Amygdala (tissue), 56 donors: ENCODE measurements at places on chromosomes 1 and 21.

- no peak for DNase-seq
Observed at GRCh38 chr1:217861658-217862057, 230.5 kb downstream of the SPATA17 start.

- DNase-seq: no peak
Observed at GRCh38 chr1:215878843-215879242, 311.7 kb downstream of the KCTD3 start.

DNA sequence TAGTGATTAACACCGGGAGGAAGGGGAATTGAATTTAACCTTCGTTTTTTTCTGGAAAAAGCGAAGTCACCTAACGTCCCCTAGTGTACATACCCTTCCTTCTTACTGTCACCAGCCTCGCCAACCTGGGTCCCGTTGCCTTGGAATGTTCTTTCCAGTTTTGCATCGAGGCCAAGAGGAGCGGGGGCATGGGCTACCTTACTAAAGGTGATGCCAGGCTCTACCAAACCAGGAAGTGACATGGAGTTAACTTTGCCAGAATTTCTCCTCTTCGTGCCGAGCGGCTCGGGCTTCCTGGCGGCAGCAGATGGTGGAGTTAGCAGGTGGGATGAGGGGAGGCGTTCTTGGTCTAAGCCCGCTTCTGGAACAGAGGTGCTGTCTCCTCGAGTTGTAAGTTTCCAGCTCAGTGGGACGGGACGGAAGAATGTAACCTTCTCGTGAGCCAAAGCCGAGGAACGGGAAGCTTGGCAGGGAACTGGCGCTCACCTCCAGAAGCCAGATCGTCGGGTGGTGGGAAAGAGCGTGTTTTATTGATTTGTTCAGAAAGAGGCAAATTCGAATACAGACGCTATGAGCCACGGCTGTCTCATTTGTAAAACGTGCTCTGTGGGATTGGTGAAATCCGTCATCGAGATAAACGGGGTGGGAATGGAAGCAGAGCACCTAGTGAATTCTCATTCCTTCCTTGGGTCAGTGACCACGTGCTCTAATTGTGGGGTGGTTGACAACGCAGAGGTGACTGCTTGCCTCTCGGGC is 486 bp downstream of the NIPAL3 start:
- no peak for DNase-seq

DNA sequence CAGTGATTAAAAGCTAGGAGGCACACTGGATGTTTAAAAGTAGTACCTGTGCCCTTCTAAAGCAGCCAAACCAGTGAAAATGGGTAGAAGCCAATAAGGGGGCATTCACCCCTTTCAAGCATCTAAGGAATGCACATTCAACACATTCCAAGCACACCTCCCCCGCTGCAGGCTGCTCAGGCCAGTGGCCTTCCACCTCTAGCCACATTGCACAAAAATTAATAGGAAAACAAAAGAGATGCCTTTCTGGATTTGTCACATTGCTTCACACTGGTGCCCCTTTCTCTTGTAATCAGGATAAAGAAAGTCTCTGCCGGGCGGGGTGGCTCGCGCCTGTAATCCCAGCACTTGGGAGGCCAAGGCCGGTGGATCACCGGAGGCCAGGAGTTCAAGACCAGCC is 834.0 kb downstream of the USP25 start:
- no peak for DNase-seq

DNA sequence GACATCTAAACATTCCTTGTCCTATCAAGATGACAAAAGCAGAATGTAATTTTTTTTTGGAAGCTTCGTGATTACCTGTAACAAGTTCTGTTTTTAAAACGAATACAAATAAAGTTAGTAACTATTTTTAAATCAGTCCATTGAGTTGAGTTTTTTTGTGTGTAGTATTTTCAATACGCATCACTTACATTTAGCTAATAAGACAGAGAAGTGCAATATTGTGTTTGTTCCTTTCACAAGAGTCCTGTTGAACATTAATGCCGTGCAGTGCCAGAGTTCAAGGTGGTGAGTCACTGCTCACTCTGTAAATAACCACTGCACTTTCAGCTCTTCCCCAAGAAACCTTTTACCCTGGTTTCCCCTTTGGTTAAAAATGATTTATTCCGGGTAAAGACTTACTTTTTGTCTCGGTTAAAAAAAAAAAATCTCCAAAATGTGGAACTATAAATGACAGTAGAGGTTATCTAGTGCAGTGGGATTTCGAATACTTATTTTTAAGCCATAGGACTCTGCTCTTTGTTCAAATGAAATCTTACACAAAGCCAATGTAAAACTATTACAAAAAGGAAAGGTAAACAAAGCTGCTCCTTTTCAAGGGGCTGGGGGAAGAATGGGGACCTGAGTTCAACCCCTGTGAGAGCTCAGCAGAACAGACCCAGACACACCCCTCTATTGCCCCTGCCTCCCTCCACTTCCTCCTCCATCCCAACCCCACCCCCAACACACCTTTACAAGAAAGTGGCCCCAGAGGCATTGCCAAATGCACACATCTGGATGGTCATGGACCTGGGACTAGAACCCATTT is 14.8 kb upstream of the NCMAP start:
- no peak for DNase-seq

DNA sequence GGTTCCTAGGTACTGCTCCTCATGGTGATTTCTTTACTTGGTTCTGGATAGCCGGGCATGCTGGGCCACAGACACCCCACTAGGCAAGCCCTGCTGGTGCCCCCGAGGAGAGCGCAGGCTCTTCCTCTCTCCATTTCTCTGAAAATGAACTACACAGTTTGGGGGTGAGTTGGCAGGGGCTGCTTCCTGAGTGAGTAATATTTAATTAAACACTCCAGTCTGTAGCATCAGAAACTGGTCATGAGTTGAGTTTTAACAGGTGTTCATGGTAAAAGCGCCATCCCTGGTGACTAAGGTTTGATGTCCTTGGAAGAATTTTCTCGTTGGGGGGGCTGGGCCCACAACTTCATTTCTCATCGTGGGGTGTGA is 1.7 kb downstream of the SPSB1 start:
- no peak for DNase-seq

- no peak for DNase-seq
Observed at GRCh38 chr1:239811211-239811885, 280.3 kb upstream of the FMN2 start.

DNA sequence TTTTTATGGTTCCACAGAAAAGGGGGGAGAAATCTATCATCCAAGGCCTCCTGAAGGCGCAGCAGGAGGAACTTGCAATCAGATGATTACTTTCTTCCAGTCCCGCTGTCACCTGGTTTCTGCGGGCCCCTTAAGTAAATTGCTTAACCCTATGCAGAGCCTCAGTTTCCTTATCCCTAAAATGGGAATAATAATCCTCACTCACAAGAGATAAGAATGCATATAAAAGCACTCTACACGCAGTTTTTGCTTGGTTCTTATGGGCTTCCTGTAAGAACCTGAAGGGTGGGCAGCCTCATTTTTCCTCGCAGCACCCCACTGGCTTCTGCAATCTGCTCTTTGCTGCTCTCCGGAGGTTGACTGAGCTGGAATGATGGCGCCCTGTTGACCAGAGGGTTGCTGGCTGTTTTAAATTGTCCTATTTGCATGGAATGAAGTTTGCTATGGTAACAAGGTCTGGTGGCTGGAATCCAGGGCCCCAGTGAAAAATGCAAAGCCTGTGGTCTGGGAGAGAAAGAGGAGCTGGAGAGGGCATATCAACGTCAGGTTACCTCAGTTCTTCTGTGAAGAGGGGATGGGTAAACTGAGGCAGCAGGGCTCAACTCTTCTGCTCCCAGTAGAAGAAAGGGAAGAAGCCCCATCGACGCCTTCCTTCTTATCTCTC is 1.0 kb upstream of the KAZN start:
- DNase-seq: no peak

DNA sequence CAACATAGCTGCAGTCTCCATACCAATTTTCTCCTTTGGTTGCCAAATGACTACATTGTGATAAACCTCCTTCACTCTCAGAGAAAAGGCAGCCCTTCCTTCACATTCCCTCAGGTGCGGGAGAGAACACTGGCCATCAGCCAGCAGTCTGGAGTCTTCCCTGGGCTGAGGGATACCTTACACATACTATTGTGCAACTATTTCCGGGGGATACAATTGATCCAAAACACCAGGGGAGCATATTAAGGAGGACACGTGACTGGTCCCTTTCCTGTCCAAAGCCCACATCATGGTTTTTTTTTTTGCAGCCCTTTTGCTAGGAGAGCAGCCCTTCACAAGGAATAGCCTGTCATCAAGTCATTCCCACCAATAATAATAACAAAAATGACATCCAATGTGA is 172.1 kb upstream of the ZRANB2 start:
- no peak for DNase-seq

- no peak for DNase-seq
Observed at GRCh38 chr1:221503268-221503667, 238.6 kb downstream of the DUSP10 start.

DNA sequence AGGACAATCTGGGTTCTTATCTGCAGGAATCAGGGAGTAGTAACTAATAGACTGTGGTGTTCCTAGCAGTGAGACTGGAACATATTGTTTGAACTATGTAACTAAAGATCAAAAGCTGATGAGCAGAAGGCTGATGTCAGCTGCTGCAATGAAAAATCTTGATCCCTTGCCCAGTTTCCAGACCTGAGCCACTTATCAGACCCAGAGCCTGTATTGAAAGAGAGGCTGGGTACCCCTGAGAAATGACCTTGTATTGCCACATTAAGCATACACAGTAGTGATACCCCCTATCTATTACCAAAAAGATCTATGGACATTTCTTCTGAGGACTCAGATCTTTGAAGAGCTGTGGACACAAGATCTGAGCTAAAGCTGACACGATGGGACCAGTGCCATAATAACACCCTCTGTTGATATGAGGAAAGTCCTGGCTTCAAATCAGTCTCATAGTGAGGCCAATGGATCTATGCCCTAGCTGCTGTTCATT is 178.0 kb upstream of the GALNT2 start:
- DNase-seq: no peak

- DNase-seq: no peak
Observed at GRCh38 chr1:202908998-202909397, 18.0 kb downstream of the KLHL12 start.

DNA sequence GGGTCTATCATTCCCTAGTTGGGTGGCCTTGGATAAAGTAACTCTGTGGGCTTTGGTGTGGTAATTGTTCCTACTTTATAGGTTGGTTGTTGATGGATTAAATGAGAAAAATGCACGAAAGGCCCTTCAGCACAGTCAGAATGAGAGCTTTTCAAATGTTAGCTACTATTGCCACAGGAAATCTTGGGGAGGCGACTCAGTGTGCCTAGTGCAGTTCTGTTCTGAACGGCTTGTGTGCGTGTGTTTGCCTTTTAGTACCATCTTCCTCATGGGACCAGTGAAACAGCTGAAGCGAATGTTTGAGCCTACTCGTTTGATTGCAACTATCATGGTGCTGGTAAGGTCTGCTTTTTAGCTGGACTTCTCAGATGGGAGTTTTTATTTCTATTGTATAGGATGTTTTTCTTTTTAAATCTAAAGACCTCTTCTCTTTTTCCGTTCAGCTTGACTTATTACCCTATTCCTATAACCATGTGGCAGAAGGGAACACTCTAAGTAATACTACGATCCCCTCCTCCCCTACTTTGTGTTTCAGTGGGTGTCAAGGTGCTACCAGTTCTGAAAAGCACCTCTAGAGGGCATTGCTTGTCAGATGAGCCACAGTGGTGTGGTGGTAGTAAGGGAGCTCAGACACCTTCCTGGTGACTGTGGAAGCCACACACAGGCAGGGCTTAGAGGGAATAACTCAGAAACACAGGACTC is 9.2 kb downstream of the SFT2D2 start:
- no peak for DNase-seq

GRCh38 chr1:916173-917075 is 7.3 kb upstream of the SAMD11 start:
- DNase-seq: no peak

DNA sequence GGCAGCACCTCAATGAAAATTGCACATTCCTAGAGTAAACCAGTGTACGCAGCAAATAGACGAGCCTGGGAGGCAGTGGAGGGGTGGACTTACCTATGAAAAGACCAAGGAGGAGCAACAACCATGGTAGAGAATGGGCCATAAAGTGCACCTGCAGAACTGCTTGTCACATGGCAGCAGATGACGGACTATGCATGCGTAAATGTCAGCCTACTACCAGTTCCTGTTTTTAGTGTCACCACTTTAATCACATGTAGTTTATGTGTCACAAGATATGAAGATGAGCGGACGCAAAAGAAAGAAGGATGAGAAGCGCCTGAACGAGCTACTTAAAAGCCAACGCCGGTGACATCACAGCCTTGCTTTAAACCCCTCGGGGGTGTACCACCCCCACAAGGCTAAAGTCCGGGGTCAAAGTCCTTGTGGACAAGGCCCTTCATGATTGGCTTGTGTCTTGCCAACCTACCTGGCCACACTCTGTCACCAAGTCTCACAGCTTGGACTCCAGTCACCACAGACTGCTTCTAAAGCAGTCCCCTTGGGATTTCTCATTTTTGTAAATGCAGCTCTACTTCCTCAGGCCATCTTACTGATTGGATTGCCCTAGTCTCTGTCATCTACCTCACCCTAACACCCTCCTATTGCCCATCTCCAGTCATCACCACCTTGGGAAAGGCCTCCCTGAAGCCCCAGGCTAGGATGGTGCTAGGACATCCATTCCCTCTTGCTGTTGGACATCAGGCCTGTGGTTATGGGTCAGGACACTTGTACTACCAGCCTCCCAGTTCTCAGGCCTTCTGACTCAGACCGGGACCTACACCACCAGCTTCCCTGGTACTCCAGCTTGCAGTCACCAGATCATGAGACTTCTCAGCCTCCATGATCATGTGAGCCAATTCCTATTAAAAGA is 6.0 kb upstream of the LY9 start:
- no peak for DNase-seq

- DNase-seq: no peak
Observed at GRCh38 chr1:21636029-21636428, 33.1 kb downstream of the RAP1GAP start.

GRCh38 chr1:96820671-96821070 is 99.1 kb downstream of the PTBP2 start:
- DNase-seq: no peak

GRCh38 chr1:184685116-184685515 is 69.5 kb downstream of the EDEM3 start:
- no peak for DNase-seq

GRCh38 chr1:16918371-16918770 is 3.4 kb upstream of the CROCC start:
- no peak for DNase-seq

- no peak for DNase-seq
Observed at GRCh38 chr21:29436143-29436542, 137.4 kb downstream of the BACH1 start.
